ENCODE measurements at places on chromosomes 11 and 22.

DNA sequence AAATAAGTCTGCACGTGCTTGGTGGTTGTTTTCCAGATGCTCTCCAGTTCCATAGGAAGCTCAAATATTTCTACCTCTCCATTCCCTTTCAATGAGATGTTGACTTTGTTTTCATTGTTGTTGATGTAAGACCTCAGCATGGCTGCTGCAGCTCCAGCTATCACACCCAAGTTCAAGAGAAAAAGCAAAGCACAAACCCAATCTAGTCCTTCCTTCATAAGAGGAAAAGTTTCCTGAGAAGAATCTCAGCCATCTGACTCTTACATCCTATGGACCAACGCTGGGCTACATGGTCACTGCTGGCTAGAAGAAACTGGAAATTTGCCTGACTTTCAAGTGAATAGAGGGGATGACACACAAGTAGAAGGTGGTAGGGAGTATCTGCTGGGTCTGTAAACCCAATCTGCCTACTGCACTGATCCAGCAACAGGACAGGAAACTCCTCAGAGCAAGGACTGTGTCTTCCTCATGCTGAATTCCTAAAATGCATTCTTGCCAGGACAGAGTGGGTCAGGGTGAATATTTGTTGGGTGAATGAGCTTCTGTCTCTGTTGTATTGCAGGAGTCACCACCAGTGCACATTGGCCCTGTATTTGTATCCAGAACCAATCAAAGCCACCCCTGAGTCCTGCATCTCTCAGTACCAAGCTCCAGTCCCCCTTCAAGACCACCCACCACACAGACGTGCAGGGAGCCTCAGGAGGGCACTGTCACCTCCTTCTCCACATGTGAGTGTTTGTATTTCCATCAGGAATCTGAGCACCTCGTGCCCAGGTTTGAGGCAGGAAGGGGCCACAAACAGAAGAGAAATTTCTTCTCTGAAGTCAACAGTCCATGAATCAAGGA is 118.0 kb upstream of the IGLL5 start:
- no peak for DNase-seq

GRCh38 chr22:39839917-39840510 is 53.5 kb downstream of the ENTHD1 start:
- DNase-seq = no peak

GRCh38 chr22:24969560-24970301 is 17.2 kb downstream of the KIAA1671 start:
- no peak for DNase-seq

- DNase-seq = no peak
These were observed 24.1 kb downstream of the NEAT1 start for GRCh38 chr11:65446446-65447277.

GRCh38 chr11:112731538-112731937 is 229.7 kb upstream of the NCAM1 start:
- DNase-seq = no peak

GRCh38 chr11:70507466-70508230 is 109.3 kb downstream of the CTTN start:
- no peak for DNase-seq

DNA sequence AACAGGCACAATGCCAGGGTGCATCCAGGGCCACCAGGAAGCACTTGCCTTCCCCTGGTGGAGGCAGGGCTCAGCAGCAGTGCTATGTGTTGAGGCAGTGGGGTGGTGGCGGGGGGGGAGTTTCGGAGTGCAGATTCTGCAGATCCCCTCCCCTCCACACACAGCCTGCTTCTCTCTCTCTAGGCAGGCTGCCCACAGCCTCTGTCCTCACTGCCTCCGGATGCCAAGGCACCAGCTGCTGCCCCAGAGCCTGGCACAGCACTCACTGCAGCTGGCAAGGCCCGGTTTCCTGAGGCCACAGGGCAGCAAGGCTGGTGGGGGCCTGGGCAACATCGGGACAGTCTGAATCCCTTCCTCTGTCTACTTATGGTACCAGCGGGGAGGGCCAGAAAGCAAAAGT is 35.8 kb downstream of the NRXN2 start:
- DNase-seq = no peak

DNA sequence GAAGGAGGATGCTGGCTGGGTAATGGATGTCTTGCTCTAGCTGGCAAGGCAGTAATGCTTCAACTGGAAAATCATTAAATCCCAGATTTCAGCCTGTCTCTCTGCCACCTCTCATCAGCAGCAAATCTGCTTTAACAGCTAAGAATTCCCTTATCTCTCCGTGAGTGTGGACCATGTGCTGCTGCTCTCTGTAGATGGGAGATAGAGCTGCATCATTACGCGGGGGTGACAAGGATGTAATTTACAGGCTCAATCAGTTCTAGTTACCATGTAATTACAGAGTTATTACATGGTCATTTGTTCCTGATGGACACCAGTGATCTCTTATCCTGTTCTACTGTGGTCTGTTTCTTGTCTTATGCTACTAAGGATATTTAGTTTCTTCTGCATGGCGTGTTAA is 665.4 kb downstream of the NTM start:
- no peak for DNase-seq

DNA sequence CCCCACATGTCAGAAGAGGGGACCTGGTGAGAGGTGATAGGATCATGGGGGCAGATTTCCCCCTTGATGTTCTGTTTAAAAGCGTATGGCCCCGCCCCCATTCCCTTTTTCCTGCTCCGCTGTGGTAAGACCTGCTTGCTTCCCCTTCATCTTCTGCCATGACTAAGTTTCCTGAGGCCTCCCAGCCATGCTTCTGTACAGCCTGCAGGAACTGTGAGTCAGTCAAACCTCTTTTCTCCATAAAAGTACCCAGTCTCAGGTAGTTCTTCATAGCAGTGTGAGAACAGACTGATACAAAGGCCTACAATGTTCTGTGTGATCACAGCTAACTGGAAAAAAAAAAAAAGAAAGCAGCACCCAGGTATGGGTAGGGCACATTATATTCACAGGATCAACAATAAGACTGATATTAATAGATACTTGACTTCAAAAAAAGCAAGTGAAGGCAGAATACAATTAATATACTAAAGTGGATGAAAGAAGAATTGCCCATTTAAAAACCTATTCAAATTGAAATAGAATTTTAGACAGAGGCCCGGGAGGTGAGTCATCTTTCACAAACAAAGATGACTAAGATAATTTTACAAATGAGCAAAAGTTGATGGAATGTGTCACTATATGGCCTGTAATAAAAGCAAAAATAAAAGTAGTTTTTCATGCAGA is 1.7 kb upstream of the OR52K1 start:
- DNase-seq = no peak

GRCh38 chr11:100752371-100753171 is 65.5 kb downstream of the ARHGAP42 start:
- DNase-seq = no peak

DNA sequence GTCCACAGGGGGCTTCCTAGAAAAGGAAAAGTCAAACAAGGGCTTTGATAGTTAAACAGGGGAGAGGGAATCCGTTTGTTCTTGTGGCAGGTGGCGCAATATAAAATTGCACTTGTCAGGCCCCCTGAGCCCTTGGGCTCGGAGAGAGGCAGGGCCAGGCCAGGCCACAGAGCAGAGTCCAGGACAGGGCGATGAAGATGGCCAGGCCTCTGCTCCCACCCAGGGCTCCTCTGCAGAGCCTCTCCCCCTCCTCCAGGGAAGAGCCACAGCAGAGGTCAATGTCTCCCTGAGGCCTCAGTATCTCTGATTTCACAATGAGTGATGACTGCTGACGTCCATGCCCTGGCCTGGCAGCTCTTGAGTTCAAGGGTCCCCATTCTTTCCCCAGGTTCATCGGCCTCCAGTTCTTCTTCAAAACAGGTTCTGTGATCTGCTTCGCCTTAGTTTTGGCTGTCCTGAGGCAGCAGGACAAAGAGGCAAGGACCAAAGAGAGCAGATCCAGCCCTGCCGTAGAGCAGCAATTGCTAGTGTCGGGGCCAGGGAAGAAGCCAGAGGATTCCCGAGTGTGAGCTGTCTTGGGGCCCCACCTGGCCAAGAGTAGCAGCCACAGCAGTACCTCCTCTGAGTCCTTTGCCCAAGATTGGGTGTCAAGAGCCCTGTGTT is 36.4 kb upstream of the TPBGL start:
- no peak for DNase-seq

GRCh38 chr11:90218606-90219005 is 4.2 kb downstream of the CHORDC1 start:
- no peak for DNase-seq

DNA sequence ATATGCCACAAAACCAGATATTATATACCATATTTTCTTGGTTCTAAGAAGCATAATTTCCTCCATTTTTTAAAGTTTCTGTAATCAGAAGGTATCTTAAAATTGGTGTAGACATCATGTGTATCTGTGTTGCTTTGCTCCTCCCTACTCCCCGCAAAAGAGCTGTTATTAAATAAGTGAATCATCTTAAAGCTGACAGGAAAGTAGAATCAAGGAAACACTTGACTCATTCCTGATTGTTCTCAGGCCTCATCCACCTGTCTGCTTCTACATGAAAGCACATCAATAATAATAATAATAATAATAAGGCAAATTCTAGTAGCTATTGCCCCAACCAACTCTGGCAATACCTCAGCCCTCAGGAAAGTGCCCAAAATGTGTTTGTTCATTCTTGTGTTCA is 26.2 kb upstream of the GUCY1A2 start:
- no peak for DNase-seq

GRCh38 chr11:61026121-61027031 is 54.9 kb downstream of the CD6 start:
- DNase-seq = peak; percentile 69
